ENCODE measurements at places on chromosomes 1 and 21. TPM values are rescaled to one million over a fixed set of nuclear protein-coding genes. Genes with fewer than 3 reads are reported as not detected.

GRCh38 chr1:5909576-5910275 lies 82.5 kb downstream of the NPHP4 start:
- H3K4me3 ChIP-seq = no peak overlapping the region
- no peak for DNase-seq
- H3K27ac ChIP-seq = no peak overlapping the region
- no peaks in the 10 kb centered on the region for H3K27me3 ChIP-seq
- H3K4me1 ChIP-seq = no peaks in the 10 kb centered on the region

DNA sequence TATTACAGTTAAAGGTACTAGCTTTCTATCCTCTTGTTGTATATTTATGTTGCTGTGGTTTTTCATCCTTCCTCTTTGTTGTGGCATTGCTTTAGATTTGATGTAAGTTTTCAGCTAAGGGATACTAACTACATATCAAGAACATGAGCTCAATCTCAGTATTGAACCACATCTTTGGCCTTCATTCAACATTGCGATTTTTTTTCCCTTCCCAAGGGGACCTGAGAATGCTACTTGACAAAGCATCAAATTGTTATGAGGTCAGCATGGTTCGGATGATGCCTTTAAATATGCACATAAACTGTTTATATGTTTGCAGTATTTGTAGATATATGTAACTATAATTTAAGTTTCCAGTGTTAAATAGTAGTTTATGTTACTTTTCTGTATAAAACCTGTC lies 31.7 kb upstream of the GPR88 start:
- H3K27ac ChIP-seq = no peak overlapping the region
- no peaks in the 10 kb centered on the region for H3K27me3 ChIP-seq
- H3K4me3 ChIP-seq = no peak overlapping the region
- no peaks in the 10 kb centered on the region for H3K4me1 ChIP-seq
- no peak for DNase-seq

DNA sequence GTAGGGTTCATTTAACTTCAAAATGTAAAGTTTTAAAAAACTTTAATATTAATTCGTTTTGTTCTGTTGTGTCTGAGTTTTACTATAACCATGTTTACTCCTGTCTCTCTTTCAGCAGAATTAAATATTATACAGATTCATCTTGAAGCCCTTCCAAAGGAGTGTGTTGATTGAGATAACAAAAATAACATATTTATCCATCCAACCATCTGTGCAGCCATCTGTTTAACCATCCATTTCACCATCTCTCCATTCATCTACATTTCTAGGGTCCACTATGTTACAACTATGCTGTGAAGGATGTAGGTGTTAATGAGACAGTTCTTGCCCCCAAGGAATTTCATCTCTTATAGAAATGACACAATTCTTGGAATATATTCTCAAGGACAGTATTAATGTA lies 36.0 kb upstream of the GNG12 start:
- H3K27ac ChIP-seq = no peak overlapping the region
- H3K36me3 ChIP-seq = no peaks in the 10 kb centered on the region
- H3K4me1 ChIP-seq = no peaks in the 10 kb centered on the region
- no peak for DNase-seq
- no peaks in the 10 kb centered on the region for H3K27me3 ChIP-seq
- no peak overlapping the region for H3K4me3 ChIP-seq

- no peak overlapping the region for H3K27ac ChIP-seq
- DNase-seq = no peak
- no peaks in the 10 kb centered on the region for H3K27me3 ChIP-seq
- no peaks in the 10 kb centered on the region for H3K36me3 ChIP-seq
- H3K4me3 ChIP-seq = no peak overlapping the region
Measured at GRCh38 chr1:115862403-115862802, 21.5 kb upstream of the NHLH2 start.

GRCh38 chr21:45478115-45478801 lies 64.0 kb downstream of the SLC19A1 start:
- peaks cover 52% of the 10 kb centered on the region for H3K36me3 ChIP-seq
- peak overlapping the region; percentile 29 for H3K27ac ChIP-seq
- H3K4me3 ChIP-seq = peak overlapping the region; percentile 10
- DNase-seq = peak; percentile 78

DNA sequence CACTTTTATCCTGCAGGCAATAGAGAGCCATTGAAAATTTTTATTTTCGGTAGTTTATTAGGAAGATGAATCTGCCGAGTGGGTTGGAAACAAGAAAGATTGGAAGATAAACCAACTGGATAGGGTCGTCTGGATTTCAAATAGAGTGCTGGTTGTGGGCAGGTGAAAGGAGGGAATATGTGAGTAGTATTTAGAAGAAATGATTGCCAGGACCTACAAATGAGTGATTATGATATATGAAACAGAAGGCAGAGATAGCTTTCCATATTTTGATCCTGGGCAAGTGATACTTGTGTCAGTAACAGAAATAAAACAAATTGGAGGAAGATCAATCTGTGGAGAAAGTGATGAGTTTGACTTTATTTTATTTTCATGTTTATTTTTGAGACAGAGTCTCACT lies 2.5 kb downstream of the CNIH4 start:
- H3K4me3 ChIP-seq = no peak overlapping the region
- no peak overlapping the region for H3K27ac ChIP-seq
- DNase-seq = no peak
- H3K27me3 ChIP-seq = no peaks in the 10 kb centered on the region

GRCh38 chr1:167927046-167927754 lies 9.3 kb upstream of the DCAF6 start:
- no peaks in the 10 kb centered on the region for H3K36me3 ChIP-seq
- H3K4me1 ChIP-seq = peaks cover 10% of the 10 kb centered on the region
- H3K4me3 ChIP-seq = no peak overlapping the region
- H3K27ac ChIP-seq = no peak overlapping the region
- no peak for DNase-seq

DNA sequence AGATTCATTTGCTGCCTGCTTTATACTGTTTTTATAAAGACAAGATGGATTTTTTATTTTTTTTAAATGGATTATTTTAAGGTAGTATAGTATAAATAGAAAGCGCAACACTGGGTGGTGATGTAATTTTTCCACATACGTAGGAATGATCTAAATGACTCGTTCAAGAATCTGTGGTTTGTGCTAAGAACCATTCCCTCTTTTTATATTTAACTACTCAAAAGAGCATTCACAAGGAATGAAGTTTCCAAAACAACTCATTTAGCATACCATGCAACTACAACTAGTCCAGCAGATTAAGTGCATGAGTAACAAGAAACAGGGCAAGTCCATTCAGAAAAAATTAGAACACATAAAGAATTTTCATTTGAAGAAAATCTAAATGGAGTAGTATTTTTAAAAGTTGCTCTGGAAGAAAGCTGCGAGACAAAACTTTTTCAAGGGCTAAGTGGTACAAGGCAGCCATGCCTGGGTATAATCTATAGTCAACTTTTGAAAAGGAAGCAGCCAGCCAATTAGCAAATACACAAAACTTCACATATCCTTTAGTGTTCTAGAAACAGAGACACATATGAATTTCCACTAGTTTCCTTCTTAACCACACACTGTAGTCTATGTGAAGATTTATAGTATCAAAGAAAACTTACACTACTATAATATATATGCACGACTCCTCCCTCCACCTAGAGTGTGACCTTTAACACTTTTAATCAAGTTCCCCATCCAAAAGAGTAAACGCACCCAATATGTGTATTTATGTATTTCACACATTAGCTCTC lies 23.4 kb downstream of the GTF2B start:
- no peak for DNase-seq
- peaks cover 8% of the 10 kb centered on the region for H3K36me3 ChIP-seq
- no peaks in the 10 kb centered on the region for H3K27me3 ChIP-seq
- no peak overlapping the region for H3K27ac ChIP-seq
- no peak overlapping the region for H3K4me3 ChIP-seq

GRCh38 chr21:32914424-32915039 lies 111.2 kb upstream of the OLIG2 start:
- H3K27me3 ChIP-seq = no peaks in the 10 kb centered on the region
- no peak overlapping the region for H3K27ac ChIP-seq
- no peaks in the 10 kb centered on the region for H3K36me3 ChIP-seq

DNA sequence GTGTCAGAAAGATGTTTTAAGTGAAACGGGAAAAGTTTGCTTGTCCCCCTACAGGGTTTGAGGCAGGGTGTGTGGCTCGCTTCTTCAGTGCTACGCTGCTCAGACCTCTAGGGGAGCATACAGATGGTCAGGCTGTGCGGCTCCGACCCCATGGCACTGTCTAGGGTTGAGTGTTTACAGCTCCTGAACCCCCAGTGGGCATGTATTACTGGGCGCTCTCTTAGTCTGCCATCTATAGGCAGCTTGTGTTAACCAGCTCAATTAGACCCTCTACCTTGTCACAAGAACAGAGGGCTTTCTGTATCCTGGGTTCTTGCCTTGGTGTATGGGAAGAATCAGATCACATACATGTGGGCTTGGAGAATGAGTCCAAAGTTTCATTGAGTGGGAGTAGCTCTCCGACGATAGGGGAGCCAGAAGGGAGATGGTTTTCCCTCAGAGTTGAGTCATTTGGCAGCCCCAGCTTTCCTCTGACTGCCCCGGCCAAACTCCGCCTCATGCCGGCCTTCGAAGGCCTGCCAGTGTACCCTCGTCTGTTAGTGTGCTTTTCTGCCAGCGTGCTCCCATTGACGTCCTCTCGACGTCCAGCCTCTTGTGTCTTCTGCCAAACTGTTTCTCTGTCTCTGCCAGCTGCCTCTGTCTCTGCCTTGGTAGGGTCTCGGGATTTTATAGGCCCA lies 38.6 kb upstream of the ADGRL4 start:
- no peaks in the 10 kb centered on the region for H3K4me1 ChIP-seq
- H3K36me3 ChIP-seq = no peaks in the 10 kb centered on the region
- H3K27ac ChIP-seq = no peak overlapping the region
- H3K27me3 ChIP-seq = no peaks in the 10 kb centered on the region
- no peak overlapping the region for H3K4me3 ChIP-seq
- no peak for DNase-seq

- no peaks in the 10 kb centered on the region for H3K27me3 ChIP-seq
- H3K27ac ChIP-seq = no peak overlapping the region
- no peaks in the 10 kb centered on the region for H3K36me3 ChIP-seq
Measured at GRCh38 chr1:172902861-172903381, 147.8 kb downstream of the TNFSF18 start.

DNA sequence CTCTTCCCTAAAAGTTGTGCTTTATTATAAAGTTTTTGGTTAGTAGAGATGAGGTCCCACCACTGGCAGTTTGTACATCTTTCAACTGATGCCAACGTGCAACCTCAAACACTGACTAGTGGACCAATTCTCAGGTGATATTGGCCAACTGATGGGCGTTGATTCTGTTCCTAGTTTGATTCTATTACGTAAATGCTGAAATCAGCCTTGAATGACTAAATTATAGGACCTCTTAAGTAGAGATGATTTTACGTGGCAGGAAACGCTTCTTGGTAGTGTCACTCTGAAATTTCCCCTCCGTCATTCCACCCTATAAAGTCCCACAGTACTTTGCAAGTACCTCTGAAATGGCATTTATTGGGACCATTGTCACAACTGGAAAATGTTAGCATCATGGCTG lies 8.8 kb upstream of the FNDC7 start:
- H3K27me3 ChIP-seq = no peaks in the 10 kb centered on the region
- H3K36me3 ChIP-seq = peaks cover 26% of the 10 kb centered on the region
- no peaks in the 10 kb centered on the region for H3K4me1 ChIP-seq
- no peak overlapping the region for H3K27ac ChIP-seq

DNA sequence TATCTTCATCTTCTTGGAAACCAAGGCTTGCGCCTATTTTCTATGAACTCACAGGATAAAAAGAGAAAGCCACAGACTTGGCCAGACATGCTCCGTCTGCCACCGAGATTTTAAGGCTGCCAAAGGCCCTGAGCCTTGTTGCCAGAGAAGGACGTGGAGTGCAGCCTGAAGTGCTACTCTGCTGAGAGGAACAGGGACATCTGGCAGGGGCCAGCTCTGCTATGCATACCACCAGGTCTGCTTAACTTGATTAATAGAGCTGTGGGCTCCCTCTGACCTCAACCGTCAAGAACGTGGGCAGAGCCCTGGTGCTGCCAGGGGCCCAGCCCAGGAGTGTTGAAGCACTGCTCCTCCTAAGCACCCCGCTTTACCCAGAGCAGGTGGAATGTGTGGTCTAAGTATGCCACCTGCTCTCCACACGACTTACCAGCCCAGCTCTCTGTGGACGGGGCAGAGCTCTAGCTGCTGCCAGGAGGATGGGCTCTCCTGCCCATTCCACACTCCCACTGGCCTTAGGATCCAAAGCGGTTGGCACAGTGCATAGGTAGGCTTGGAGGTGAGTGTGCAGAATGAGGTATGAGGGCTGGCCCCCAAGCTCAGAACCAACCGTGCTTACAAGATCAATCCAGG lies 10.6 kb downstream of the HCRTR1 start:
- peak; percentile 71 for DNase-seq
- no peak overlapping the region for H3K4me3 ChIP-seq
- no peaks in the 10 kb centered on the region for H3K27me3 ChIP-seq
- peaks cover 47% of the 10 kb centered on the region for H3K36me3 ChIP-seq

GRCh38 chr1:65527190-65527589 lies 106.7 kb downstream of the LEPR start:
- peak overlapping the region; percentile 15 for H3K27ac ChIP-seq
- no peaks in the 10 kb centered on the region for H3K36me3 ChIP-seq
- H3K4me3 ChIP-seq = peak overlapping the region; percentile 17
- DNase-seq = no peak
- H3K27me3 ChIP-seq = no peaks in the 10 kb centered on the region
- no peaks in the 10 kb centered on the region for H3K4me1 ChIP-seq

DNA sequence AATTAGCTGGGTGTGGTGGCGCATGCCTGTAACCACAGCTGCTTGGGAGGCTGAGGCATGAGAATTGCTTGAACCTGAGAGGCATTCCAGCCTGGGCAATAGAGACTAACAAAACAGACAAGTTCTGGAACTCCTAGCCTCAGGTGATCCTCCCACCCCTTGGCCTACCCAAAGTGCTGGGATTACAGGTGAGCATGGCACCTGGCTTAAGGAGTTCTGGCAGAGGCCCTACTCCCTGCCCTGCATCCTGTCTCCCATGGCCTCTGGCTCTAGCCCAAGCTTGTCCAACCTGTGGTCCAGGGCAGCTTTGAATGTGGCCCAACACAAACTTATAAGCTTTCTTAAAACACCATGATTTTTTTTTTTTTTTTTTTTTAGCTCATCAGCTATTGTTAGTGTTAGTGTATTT lies 20.4 kb downstream of the TOMM20 start:
- no peak overlapping the region for H3K27ac ChIP-seq
- peaks cover 54% of the 10 kb centered on the region for H3K36me3 ChIP-seq
- H3K4me1 ChIP-seq = no peaks in the 10 kb centered on the region
- DNase-seq = peak; percentile 50
- no peak overlapping the region for H3K4me3 ChIP-seq

MNDA gene
- total RNA-seq = 2.3 TPM

SIM2 gene
- not detected for total RNA-seq

All from right atrium auricular region (tissue), 2 donors.